ENCODE measurements at places on chromosomes 16 and 17.

GRCh38 chr16:7278636-7279035 lies 54.0 kb upstream of the RBFOX1 start:
- DNase-seq, result no peak

- no peak for DNase-seq
Measured at GRCh38 chr16:86681031-86681756, 102.8 kb downstream of the FOXL1 start.

DNA sequence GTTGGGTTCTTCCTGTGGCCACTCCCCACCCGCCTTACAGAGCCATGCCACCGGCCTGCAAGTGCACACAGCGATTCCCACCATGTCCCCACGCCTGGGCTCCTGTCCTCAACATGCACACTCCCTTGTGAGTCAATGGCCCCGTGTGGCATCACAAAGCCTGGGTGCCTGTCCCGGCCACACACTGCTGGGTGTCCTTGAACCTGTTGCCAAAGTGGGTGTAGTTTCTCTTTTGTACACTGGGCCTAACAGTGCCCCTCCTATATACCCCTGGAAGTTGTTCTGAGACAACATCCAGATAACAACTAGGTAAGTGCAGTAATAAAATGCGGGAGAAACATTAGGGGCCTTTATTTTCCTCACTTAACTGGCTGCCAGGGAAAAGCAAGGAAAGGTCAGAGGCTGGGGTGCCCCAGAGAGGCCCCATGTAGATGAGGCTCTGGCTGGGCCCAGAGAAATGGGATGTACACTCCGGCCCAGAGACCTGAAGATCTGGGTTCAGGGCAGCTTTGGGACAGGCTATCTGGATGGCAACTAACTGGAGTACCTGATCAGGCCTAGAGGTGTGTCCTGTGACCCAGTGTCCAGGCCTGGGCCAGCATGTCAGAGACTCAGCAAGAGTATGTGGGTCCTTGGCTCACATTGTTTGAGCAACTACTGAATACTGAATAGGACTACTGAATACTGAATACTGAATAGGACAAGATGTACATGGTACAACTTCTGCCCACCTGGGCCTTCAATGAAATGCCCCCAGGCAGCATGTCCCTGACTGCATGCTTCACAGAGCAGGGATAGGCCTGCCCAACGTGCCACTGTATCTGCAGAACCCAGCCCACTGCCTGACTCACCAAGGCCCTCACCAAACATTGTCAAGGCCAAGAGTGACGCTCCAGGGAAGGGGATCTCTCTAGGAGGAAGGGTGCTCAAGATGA lies 8.3 kb downstream of the ABCC3 start:
- DNase-seq, result peak; percentile 72

- DNase-seq, result no peak
Measured at GRCh38 chr17:13078591-13079385, 61.0 kb upstream of the ELAC2 start.

DNA sequence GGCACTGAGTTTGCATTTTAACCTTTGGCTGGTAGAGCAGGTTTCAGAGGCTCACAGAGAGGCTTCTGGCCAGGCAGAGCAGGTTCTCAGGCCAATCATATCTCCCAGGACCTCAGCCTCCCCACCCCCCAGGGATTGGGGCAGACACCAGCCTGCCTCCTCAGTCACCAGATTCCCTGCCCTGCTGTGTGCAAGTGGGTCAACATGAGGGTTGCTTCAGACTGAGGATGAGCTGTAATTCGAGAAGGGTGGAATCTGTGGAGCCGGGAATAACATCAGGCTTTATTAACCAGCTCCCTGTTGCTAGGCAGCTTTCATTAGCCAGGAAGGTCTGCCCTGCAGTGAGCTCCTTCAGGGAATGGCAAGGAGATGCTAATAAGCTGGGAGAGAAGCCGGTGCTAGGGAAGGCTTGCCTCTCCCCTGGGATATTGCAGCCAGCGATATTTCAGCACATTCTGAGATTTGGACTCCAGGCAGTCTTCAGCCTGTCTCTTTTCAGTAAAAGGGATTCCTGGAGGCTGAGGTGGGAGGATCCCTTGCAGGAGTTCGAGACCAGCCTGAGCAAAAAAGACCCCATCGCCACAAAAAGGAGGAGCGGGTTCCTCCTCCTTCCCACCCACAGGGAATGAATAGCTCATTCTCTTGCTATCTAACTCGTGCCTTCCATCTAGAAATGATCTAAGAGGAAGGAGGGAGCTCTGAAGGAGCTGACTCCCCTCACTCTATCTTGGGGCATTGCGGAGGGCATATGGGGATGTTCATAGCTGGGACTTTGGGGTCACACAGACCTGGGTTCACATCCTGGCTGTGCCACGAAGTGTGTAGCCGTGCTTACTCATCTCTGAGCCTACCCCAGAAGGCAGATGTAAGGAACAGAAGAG lies 10.7 kb downstream of the SGSM2 start:
- peak; percentile 80 for DNase-seq

GRCh38 chr17:17028878-17029535 lies 13.2 kb upstream of the MPRIP start:
- no peak for DNase-seq

GRCh38 chr17:53950858-53951250 lies 128.1 kb downstream of the KIF2B start:
- DNase-seq, result no peak

- DNase-seq, result no peak
Measured at GRCh38 chr17:44759086-44759915, 513 bp downstream of the ADAM11 start.

GRCh38 chr17:70073310-70073709 lies 1.7 kb upstream of the KCNJ16 start:
- peak; percentile 52 for DNase-seq

GRCh38 chr16:27052007-27052406 lies 14.7 kb upstream of the C16orf82 start:
- no peak for DNase-seq

GRCh38 chr17:80270104-80270503 lies 9.5 kb downstream of the RNF213 start:
- no peak for DNase-seq

GRCh38 chr17:46810837-46811236 lies 7.7 kb downstream of the WNT3 start:
- DNase-seq, result no peak

GRCh38 chr17:75869282-75870141 lies 8.9 kb downstream of the TRIM47 start:
- DNase-seq, result no peak

DNA sequence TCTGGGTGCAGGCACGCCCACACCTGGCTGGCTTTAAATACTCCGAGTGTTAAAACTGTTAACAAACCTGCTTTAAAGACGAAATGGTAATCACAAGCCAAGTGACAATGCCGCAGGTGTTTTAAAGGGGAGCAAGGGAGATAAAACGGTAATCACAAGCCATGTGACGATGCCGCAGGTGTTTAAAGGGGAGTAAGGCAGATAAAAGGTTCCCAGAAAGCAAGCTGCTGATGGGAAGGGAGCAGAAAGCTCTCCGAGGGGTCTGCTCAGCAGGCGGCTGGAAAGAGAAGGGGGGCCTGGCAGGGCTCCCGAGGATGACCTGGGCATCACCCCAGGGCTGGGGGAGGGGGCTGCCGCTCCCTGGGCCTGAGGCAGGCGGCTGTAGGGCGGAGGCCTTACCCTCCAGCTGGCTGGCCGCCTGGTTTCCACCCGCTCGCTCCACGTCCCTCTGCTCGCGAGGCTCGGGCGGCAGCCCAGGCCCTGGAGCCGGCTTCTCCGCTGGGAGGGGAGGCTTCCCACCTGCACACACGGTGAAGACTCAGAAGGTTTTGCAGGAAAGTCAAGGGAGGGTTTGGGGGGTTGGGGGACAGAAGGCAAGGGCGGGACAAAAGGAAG lies 12.1 kb downstream of the NDUFAF8 start:
- DNase-seq, result no peak

- peak; percentile 23 for DNase-seq
Measured at GRCh38 chr16:56262148-56262547, 70.9 kb downstream of the GNAO1 start.

GRCh38 chr17:19579867-19580565 lies 46.4 kb downstream of the SLC47A1 start:
- no peak for DNase-seq

DNA sequence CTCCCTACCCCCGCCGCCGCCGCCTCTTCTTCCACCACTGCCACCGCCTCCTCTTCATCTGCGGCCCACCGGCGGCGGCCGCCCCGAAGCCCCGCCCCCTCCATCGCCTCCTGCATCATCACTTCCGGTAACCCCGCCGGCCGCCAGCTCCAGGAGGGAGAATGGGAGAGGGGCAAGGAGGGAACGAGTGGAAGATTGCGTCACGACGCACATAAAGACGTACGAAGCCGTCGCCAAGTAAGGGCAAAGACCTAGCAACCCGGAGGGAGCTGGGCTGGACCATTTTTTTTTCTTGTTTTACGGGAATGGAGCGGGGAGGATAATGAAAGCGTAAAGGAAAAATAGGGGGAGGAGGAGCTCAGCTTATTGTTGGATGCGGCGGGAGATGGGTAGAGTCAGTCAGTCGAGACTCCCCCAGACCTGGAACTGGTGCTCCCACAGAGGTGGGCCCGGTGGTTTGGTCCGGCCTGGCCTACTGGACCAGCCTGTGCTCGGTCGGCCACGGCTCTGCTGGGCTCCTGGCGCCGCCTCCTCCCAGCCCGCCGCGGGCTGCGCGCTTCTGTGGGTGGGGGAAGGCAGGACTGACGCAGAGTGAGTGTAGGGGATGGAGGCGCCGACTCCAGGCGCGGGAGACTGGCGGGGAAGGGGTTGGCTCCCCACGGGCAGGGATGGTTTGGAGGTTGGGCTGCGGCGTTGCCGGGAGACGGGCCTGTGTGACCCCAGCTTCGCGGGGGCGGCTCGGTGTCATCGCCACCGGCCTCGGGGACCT lies at the start of the genes DCUN1D3 and LYRM1:
Gene DCUN1D3 (minus strand): TSS at position 60 of the 769 bp plus-strand sequence. CDS start 37,820 bp downstream, outside the sequence.
Gene LYRM1 (plus strand): TSS at position 473 of the 769 bp plus-strand sequence. CDS start 14,785 bp downstream, outside the sequence.
- DNase-seq, result peak; percentile 99

GRCh38 chr16:76346210-76346609 lies 69.0 kb downstream of the CNTNAP4 start:
- DNase-seq, result no peak
